Activated CD8-positive, alpha-beta memory T cell treated with anti-CD3 and anti-CD28 coated beads for 1 hour (primary cell): ENCODE measurements at places on chromosomes 1 and 21.

GRCh38 chr1:28891256-28891655 is 23.1 kb upstream of the EPB41 start:
- DNase-seq: no peak

GRCh38 chr1:89739013-89739843 is 81.6 kb upstream of the LRRC8D start:
- DNase-seq: no peak

GRCh38 chr1:94929351-94930217 is 2.7 kb upstream of the CNN3 start:
- no peak for DNase-seq

DNA sequence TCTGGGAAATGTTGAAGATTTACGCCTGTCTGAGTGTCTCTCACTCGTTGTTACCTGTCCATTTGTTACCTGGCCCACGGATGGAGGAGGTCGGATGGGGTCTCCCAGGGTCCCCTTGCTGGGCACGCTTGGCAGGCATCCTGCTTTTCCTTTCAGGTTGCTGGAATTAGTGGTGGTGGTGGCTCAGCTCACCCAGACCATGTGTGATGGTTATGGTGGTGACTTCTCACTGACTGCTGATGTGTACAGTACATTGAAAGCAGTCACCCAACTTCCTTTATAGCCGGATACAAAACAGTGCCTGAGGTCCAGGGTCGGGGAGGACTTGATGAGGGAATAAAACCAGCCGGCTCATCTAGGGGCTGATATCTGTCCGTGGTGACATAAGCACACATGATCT is 19.5 kb downstream of the MAPKAPK2 start:
- DNase-seq: no peak

DNA sequence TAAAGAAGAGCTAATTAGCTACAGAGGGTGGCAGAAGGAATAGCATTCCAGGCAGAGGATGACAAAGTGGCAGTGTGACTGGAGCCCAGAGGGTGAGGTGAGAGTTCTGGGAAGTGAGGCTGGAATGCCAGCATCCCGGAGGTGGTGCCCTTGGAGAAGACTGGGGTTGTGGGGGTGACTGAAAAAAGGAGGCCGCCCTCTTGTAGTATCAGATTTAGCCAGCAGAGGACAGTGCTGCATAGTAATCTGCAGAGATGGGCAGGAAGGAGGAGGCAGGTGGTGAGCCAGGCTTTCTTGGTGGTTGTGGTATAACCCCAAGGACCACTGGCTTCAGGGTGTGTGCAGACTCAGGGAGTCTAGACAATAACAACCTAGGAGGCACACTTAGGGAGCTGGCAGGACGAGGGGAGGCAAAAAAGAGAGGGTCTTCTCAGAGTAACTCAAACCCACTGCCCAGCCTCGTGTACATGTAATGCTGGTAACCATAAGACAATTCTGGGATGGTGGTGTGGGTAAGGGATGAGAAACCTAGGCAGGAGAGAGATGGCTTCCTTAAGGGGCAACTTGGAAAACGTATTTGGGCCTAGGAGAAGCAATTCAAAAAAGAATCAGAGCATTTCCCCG is 30.5 kb downstream of the MROH7 start:
- DNase-seq: peak; percentile 15

- DNase-seq: no peak
These were observed 201.6 kb upstream of the PLXNA2 start for GRCh38 chr1:208445758-208446203.

DNA sequence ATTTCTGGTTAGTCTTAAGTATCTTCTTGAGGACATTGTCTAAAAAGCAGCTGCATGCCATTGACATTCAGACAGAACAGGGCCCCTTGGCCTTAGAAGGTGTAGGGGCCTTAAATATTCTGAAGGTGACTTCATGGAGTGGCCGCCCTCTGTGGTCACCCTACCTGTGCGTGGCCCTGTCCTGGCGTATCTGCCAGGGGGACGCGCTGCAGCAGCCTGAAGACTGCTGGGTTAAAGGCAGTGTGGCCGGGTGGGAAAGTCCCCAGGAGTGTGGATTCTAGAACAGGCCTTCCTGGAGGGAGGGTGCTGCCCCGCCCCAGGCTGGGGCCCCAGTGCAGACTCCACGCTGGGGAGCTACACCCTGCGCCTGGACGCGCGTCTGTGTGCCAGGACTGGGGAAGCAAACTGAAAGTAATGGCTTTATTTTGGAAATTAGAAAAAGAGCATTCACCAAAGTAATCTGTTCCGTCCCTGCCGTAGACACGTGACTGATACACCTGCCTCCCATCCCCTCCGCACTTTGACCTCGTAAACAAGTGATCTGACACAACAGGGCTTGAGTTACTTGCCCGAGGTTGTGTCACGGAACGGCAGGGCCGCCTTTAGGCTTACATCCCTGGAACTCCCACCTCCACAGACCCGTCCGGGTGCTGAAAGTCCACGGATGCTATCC is 1.8 kb downstream of the AGPAT3 start:
- DNase-seq: no peak

- DNase-seq: no peak
These were observed 96.5 kb downstream of the GREM2 start for GRCh38 chr1:240515505-240515904.

DNA sequence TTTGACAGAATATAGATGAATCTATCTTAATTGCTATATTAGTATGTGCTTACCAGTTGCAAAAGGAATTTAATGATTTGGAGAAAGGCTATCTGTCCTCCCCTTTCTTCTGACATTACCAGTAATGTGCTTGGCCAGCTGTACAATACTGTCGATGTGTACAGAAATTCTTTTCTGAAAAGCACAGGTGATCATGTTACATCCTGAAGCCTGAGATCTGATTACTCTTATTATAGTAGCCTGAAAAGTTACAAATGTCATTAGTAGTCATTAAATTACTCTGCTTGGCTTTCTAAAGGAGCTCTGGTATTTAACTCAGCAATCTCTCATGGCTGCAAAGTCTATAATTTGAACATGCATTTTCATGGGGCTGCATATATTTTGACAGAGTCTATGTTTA is 209.8 kb downstream of the PTPRC start:
- no peak for DNase-seq

DNA sequence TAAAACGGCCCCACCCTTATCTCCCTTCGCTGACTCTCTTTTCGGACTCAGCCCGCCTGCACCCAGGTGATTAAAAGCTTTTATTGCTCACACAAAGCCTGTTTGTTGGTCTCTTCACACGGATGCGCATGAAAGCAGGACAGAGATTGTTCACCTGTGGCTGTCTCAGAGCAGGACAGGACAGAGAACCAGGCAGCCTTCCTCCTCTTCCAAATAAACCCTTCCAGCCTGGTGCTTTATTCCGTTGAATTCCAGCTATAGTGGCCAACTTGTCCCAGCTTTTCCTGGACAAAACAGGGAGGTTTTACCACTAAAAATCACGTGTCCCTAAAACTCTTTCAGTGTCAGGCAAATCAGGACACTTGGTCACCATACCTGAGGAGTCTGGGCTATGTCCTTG is 9.5 kb upstream of the DMRTB1 start:
- no peak for DNase-seq

- no peak for DNase-seq
These were observed 597.2 kb upstream of the BRINP3 start for GRCh38 chr1:191074881-191075280.

GRCh38 chr1:77467741-77468140 is 185.9 kb downstream of the AK5 start:
- DNase-seq: no peak

DNA sequence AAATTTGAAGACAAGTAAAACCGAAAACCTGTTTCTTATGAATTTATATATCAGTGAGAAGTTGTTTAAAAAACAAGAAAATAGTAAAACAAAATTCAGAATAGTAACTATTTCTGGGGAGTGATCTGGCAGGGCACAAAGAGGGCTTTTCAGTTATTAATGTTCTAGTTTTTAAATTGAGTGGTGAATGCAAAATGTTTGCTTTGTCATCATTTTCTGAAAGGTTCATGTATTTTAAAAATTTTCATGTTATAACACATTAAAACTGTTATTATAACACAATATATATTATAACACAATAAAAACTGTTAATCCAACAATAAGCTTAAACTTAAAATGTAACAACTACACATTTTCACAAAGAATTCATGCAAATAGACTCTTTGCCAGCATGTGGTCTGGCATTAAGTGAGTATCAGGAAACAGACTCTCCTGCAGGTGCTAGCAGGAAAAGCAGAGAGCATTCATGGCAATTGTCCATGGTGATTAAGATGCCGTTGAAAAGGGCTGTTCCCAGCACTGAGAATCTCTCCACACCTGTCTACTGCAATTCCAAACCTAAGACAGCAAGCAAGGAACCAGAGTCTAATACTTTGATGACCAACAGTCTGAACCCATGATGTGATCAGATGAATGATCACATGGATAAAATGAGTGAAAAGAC is 204.9 kb downstream of the TBX15 start:
- DNase-seq: no peak

- DNase-seq: no peak
These were observed 254.0 kb downstream of the TOMM20 start for GRCh38 chr1:234874291-234875288.

- DNase-seq: no peak
These were observed 749 bp upstream of the PEX11B start for GRCh38 chr1:145918992-145919939.

DNA sequence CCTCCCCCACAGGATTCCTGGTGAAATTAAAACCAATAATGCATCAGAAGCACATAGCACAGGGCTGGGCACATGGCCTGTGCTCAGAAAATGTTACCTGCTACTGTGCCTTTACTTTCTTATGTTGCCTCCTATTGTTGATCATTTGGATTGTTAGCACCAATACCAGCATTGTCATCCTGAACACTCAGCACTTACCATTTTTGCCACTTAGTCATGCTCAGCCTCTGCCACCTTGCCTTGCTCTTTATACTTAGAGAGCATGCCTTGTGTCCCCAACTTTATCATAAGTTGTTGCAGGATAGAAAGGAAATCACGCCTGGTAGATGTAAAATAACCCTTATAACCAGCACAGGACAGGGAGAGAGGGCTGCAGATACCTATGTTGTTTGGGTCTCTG is 361.0 kb upstream of the RUNX1 start:
- DNase-seq: no peak

- DNase-seq: no peak
These were observed 4.7 kb downstream of the SH2D5 start for GRCh38 chr1:20727746-20728316.

- no peak for DNase-seq
These were observed 8.0 kb downstream of the CYYR1 start for GRCh38 chr21:26565111-26565510.

DNA sequence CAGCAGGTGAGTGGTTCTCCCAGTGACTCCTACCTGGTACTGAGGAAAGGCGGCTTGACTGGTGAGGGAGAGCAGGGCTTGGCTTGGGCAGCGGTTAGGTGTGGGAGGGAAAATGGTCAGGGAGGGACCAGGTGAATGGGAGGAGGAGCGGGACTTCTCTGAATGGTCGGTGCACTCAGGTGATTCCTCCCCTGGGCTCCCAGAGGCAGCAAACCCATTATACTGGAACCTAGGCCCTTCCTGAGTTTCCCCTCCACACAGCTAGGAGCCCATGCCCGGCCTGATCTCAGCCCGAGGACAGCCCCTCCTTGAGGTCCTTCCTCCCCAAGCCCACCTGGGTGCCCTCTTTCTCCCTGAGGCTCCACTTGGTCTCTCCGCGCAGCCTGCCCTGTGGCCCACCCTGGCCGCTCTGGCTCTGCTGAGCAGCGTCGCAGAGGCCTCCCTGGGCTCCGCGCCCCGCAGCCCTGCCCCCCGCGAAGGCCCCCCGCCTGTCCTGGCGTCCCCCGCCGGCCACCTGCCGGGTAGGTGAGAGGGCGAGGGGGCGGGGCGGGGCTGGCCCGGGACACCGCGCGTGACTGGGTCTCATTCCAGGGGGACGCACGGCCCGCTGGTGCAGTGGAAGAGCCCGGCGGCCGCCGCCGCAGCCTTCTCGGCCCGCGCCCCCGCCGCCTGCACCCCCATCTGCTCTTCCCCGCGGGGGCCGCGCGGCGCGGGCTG is 2.3 kb downstream of the ARTN start:
- DNase-seq: no peak

GRCh38 chr1:167430849-167431242 is 87.5 kb downstream of the CD247 start:
- no peak for DNase-seq

DNA sequence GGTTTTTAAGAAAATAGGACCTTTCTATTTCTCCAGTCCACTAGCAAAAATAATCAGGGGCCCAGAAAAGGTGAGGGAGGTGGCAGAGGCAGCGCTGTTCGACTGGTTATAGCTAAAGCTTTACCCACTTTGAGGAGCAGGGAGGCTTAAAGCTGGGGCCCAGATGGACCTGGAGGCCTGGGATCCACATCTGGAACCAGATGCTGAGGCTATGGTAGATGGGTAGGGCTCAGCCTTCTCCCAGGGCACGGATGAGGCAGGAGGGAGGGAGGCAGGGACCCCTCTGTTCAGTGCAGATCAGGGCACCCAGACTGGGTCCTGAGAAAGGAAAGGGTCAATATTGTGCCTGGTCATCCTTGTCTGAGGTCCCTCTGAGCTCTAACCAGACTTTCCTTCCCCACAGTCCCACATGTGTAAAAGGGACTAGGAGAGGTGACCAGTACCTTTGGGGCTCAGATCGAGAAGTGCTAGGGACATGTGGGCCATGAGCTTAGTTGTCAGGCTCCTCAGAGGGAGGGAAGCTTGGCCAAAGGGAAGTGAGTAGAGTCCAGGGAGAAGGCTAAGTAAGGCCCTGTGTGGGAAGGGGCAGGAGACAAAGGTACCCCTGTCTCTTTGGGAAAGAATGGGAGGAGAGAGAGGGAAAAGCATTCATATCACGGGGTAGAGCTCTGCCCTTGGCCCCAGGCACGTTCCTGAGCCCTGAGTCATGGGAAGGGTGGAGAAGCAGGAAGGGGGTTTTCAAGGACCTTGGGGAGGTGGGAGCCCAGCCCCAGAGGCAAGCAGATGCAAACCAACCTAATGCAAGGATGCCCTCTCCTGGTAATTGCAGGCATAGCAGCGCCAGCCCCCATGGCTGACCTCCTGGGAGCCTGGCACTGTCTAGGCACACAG is 15.4 kb downstream of the LMNA start:
- no peak for DNase-seq

GRCh38 chr1:61028136-61028535 is 54.2 kb upstream of the NFIA start:
- DNase-seq: no peak

DNA sequence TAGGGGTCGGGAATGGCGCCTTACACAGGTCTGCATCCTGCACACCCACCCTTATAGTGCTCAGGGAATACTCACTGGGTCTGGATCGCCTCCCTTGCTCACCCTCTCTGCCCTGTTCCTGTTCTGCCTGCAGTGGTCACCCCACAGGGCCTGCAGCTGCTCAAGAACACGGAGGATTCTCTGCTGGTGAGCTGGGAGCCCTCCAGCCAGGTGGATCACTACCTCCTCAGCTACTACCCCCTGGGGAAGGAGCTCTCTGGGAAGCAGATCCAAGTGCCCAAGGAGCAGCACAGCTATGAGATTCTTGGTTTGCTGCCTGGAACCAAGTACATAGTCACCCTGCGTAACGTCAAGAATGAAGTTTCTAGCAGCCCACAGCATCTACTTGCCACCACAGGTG is 12.4 kb downstream of the TNN start:
- no peak for DNase-seq
